CD4-positive, alpha-beta T cell treated with Interleukin-21 for 1 hour (primary cell): ENCODE measurements at places on chromosomes 13 and 19.

GRCh38 chr13:48412881-48413351 lies at the start of gene LPAR6:
Gene LPAR6 (minus strand): TSS chr13:48413113. CDS start chr13:48412423, 690 bp downstream.
- DNase-seq, result peak; percentile 80

GRCh38 chr19:48489608-48490216 lies 20.5 kb downstream of the CYTH2 start:
- DNase-seq, result peak; percentile 82

GRCh38 chr19:51490676-51491075 lies 10.9 kb downstream of the SIGLEC12 start:
- DNase-seq, result no peak

DNA sequence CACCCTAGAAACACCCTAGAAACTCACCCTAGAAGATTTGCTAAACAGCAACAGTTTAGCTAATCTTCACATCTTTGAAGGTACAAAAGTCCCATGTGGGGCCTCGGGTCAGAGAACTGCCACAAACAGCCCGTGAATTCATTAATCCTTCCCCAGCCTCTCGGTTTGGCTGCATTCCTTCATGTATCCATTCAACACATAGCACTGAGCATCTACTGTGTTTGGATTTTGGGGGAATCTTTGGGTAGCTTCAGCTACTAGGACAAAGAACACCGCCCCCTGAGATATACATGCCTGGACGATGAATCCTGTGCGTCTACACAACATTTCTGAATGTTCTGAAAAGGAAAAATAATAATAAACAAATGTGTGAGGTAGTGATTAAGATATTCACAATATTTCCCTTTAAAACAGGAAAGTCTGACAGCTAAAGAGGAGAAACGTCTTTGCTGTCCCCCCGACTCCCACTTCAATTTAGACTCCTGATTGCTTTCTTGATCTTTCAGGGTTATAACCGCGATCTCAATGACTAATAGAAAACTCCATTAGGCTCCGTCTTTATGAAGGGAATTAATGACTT lies 63.5 kb downstream of the ALOX5AP start:
- no peak for DNase-seq

GRCh38 chr19:41999071-41999877 lies 5.2 kb upstream of the ATP1A3 start:
- no peak for DNase-seq

GRCh38 chr19:33956941-33957340 lies 160.3 kb downstream of the KCTD15 start:
- DNase-seq, result no peak

DNA sequence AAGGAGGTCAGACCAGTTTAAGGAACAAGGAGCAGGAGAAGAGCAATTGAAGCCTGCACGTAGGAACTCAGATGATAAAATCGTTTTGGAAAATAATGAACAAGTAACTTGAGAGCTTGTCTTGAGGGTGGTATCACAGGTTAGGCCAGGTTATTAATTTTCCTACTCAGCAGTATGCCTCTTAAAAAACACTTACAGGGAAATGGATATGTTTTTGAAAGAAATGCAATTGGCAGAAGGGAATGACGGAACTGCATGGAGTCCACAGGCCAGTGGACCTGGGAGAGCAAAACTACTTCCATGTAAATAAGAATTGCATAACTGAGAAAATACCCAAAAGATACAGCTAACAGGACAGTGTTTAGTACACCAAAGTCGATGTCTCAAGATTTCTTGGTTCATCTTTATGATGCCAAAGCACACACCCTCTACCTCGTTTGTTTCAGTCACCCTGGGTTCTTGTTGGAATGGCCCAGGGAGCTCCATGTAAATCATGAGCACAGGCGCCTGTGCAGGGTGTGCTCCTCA lies 35.2 kb downstream of the MBNL2 start:
- no peak for DNase-seq

DNA sequence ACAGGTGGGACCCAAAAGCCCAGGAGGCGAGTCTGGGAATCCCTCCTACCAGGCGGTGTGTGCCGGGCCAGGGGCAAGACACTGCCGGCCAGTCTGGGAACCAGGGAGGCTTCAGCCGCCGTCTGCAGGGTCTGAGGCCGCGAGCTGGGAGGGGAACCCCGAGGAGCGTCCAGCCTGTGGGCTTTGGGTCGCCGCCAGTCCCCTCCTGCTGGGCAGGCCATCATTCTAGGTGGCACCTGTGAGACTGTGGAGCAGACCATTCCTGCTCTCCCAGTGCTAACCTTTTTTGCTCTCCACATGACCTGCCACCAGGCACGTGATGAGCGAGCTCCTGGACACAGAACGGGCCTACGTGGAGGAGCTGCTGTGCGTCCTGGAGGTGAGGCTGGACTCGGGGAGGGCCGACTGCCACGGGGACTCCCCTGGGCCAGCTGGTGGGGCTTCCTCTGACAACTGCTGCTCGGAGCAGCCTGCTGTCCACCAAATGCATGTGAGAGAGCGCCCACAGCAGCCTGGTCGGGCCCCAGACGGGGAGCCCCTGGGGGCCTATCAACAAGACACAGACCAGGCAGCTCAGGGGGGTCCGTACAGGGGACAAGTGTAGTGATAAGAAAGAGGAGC lies 24.6 kb upstream of the F7 start:
- no peak for DNase-seq

DNA sequence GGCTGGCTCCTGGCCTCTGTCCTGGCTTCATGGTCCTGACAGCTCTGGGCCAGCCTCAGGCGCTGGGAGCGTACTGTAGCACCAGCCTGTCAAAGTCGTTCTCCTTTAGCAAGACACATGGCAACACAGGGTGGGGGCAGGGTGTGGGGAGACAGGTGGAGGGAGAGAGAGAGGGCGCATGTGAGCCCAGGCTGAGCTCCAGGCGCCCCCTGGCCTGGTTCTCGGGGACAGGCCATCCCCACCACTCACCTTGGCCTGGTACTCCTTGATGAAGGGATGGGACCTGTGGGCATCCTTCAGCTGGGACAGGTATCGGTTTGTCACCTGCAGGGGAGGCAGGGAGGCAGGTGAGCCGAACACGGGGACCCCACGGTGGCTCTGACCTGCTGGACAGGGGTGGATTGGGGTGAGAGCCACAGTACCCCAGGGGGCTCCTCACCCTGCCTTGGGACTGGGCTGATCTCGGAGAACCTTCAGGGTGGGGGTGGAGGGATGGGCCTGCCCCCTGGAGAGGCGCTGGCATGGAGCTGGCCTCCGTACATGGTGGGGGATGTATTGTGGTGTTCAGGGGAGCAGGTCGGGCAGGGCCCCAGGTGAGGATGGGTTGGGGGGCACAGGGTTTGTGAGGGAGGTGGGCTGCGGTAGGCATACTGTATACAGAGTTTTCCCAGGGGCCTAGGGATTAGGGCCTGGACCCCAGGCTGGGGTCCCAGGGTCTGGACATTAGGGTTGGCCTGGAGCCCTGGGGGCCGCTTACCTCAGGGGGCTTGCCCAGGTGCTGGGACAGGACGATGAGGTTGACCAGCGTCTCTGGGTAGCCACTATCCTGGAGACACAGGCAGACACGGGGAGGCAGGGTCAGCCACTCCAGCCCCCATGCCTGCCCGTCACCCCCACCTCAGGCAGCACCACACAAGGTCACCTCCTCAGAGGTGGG lies 3.9 kb upstream of the CERS1 start:
- no peak for DNase-seq

DNA sequence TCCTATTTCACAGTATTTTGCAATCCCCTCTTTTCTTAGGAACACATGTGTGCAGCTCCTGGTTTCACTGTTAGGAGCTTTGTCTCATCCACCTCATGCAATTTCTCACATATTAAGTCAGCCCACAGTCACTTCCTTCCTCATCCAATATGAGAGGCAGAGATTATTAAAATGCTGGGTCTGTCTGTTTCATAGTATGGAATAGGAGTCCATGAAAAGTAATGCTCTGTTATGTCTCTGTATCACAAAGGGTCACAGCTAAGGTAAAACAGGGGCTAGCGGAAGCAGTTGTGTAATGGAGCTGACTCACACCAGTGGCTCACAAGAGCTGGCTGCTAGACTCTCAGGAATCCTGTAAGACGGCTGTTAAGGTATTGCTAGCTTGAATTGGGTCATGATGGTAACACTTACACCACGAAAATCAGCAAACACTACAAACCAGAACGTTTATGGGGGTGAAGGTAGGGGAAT lies 216.5 kb downstream of the EFNB2 start:
- no peak for DNase-seq

- peak; percentile 71 for DNase-seq
These were observed 1.6 kb downstream of the GATAD2A start for GRCh38 chr19:19406878-19407632.

GRCh38 chr13:34076943-34077703 lies 259.2 kb downstream of the RFC3 start:
- DNase-seq, result no peak

DNA sequence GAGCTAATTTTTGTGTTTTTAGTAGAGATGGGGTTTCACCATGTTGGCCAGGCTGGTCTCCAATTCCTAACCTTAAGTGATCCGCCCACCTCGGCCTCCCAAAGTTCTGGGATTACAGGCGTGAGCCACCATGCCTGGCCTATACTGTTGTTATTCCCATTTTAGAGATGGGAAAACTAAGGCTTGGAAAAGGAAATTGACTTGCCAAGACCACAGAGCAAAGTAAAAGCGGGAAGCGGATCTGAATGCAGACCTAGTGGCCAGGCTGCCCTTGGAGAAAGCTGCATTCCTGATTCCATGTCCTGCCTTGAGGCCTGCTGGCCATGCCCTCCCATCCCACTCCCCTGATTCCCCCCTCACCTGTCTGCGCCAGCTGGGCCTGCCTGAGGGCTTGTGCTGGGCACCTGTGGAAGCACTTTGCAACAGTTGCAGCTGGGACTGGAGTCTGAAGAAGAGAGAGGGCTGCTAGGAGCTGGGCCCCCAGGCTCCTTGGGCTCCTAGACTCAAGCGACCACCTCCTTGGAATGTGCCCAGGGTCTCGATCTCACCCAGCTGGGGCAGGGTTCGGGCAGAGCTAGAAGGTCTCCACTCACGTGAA lies 5.7 kb downstream of the PALM3 start:
- no peak for DNase-seq

DNA sequence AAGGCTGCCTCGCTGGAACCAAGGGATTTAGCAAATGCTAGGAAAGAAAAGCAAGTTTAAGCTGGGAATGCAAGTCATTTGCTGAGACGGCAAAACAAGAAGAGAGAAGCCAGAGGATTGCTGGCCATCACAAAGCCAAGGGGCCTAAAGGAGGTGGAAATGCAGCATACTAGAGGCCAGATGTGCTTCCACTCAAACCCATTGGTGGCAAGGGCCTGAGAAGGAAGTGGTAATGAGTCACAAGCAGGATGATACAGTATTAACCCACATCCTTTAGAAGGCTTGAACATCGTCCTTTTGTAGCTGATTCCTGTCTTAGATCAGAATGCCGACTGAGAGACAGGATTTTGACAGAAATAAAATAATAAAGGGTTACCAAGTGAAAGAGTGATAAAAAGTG lies 68.2 kb downstream of the ITGBL1 start:
- DNase-seq, result peak; percentile 55

- DNase-seq, result no peak
These were observed 4.0 kb downstream of the NKPD1 start for GRCh38 chr19:45156751-45157150.

DNA sequence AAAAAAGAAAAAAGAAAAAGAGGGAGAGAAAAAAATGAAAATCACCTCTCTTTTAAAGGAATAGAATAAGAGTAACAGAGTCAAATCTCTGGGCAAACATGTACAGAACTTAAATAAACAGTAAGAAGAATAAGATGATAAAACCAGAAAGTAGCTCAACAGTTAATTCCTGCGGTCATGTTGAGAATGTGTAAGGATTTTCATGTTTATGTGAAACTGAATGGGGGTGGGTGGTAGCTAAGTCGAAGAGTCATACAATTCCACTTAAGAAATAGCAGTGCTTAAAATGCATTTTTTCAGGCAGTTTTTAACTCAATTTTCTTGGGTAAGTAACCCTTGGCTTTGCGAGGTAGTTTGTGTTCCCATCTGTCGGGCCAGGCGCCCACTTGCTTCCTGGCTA lies 60.9 kb downstream of the PEX11G start:
- DNase-seq, result no peak

- DNase-seq, result no peak
These were observed 4.7 kb upstream of the SIGLECL1 start for GRCh38 chr19:51246164-51246552.

DNA sequence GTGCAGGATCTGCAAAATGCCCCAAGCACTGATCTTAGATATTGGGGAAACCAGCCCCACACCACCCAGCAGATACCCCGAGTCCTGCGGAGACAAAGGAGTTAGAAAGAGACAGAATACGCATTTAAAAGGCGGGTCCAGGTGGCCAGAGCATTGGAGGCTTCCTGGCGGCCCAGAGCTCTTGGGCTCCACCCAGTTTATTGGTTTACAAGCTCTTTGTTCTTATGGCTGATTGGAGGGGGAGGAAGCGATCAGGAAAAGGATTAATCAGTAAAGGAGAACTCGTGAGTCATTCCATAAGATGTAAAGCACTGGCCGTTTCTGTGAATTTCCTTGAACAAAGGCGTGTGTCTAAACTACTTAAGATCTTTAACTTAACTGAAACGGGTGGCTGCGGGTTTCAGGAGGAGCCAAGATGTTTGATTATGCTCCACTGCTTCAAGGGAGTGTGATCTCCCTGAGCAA lies 926 bp downstream of the ZNF587 start:
- no peak for DNase-seq

DNA sequence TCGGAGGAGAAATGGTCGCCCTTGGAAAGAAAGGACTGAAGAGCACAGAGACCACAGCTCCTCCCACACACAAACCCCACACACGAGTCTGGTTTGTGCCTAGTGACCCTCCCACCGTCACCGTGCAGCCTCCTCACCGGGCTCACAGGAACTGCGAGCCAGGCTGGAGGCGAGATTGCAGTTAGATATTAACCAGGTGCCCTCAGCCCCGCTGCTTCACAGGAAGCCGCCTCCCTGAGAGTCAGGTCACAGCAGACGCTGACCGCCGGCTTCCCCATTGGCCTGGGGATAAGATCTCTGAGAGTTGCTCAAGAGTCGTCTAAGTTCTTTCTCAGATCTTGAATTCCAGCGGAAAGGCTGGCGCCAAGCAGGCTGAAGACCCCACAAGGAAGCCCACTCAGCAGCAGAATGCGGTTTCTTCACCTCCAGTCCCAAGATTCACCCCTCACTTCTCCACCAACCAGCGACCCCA lies 870 bp downstream of the ZNF44 start:
- DNase-seq, result peak; percentile 76

DNA sequence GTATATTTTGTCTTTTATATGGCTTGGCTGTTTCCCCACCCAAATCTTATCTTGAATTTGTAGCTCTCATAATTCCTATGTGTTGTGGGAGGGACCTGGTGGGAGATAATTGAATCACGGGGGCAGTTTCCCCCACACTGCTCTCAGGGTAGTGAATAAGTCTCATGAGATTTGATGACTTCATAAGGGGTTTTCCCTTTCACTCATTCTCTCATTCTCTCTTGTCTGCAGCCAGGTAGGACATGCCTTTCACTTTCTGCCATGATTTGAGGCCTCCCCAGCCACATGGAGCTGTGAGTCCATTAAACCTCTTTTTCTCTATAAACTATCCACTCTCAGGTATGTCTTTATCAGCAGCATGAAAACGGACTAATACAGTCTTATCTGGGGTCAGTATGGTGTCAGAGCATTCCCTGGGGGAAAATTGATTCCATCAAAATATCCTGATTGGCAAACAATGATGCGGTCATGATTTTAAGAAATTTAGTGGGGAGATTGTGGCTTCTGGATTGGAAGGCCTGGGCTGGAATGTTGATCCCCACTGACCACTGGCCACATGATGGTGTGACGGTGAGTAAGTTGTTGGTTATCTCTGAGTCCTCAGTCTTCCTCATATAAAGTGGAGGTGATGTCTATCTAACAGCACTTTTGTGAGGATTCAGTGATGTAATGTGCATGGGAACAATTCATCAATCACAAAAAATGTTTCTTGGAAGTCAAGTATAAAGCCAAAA lies 27.5 kb upstream of the ANKRD10 start:
- DNase-seq, result no peak
